ENCODE measurements at places on chromosomes 2 and 18. TPM values are rescaled to one million over a fixed set of nuclear protein-coding genes. Genes with fewer than 3 reads are reported as not detected.

DNA sequence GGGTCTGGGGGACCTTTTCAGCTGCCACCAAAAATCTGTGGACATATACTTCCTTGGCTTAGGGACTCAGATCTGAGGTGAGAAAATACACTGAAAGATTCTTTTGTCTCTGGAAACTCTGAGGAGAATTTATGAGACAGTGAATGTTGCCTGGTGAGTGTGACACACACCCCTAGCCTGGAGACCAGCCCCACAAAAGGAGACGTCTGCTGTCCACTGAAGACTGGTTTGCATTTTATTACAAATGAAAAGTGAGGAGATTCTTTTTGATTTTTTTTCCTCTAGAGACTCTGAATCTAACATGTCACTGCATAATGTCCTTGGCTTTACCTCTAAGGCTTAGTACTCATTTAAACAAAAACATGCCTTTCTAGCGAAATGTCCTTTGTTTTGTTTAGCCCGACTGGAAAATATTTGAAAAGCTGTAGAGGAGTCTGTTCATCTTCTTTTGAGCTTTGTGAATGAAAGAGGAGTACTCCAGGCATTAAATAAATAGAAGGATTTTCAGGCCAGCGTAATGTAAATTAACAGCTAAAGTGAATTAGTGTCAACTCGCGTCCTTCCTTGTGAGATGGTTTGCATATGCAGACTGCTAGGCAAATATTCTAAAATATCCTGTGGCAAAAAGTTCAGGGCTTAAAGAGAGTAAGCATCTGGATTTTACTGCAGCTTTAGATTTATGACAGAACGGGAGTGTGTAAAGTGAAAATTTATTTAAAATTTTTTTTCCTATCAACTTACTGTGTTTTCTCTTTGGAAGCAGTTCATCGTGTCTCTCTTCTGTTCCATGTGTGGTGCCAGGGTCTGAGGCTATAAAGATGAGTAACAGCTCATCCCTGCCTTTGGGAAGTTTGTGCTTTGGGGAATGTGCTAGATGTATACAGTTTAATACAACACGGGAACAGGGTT lies 125.4 kb downstream of the VWA3B start:
- no peak overlapping the region for H3K4me3 ChIP-seq
- H3K27me3 ChIP-seq = peaks cover 58% of the 10 kb centered on the region
- no peaks in the 10 kb centered on the region for H3K4me1 ChIP-seq
- no peaks in the 10 kb centered on the region for H3K36me3 ChIP-seq

DNA sequence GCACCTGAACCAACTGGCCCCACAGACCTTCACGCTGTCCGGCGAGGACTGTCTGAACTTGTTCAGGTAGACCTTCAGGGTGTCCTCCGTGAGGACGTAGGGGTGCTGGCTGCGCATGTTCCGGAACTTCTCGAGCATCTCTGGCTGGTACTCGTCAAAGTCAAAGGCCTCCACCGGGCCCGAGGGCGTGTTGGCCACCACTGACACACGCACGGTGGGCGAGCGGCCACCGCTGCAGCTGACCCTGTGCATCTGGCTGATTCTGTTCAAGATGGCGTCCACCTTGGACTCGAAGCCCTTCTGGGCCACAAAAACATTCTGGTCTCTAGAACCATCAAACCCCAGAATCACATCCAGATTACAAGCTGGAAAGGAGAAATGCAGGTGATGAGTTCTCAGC lies 48.3 kb downstream of the COL6A3 start:
- no peaks in the 10 kb centered on the region for H3K4me1 ChIP-seq
- DNase-seq = no peak
- peaks cover 7% of the 10 kb centered on the region for H3K27me3 ChIP-seq
- H3K27ac ChIP-seq = no peak overlapping the region
- H3K36me3 ChIP-seq = no peaks in the 10 kb centered on the region

DNA sequence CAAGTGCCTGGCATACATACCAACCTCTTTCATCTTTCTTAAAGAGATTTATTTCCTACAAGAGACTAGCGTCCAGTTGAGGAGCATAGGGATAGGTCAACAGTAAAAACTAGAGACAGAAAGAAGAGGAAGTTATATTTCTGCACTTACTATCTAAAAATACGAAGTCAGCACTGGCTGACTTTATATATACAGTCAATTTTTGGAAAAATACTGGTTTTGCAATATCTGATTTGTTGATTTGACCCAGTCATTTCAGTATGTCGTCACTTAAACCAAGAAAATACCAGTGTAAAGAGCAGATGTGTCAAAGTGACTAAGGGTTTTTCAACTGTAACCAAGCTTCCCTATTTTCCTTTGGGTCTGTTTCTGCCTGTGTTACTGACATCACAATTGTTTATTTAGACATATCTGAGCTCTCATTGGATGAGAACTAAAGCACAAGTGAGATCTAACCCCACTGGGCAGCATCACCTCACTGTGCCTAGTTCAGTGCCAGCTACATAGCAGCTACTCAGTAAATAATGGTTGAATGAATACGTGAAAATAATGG lies 23.0 kb downstream of the CYTIP start:
- H3K27me3 ChIP-seq = no peaks in the 10 kb centered on the region
- peaks cover 75% of the 10 kb centered on the region for H3K36me3 ChIP-seq
- peak overlapping the region; percentile 75 for H3K4me3 ChIP-seq
- peak overlapping the region; percentile 99 for H3K27ac ChIP-seq
- no peak for DNase-seq

DNA sequence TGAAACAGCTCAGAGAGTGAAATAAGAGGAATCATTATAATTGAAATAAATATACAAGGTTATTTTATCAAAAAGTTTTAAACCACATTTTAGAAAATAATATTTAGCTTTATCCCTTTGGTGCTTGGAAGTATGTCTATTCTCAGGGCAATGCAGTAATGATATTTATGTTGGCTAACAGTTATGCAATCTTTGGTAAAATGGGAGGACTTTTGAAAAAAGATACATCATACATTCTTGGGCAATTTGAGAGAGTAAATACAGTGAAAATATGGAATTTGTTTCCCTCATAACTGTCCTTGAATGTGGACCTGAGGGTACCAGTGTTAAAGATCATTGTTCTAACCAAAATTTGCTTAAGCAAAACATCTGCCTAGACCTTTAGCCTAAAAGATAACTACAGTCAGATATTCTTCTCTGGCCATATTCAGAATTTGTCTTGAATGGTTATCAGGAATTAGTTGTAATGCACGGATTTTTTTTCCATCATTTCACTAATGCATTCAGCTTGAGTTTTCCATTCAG lies 137.2 kb downstream of the LRRTM1 start:
- no peak for DNase-seq
- no peaks in the 10 kb centered on the region for H3K27me3 ChIP-seq
- peaks cover 5% of the 10 kb centered on the region for H3K36me3 ChIP-seq
- no peak overlapping the region for H3K27ac ChIP-seq
- H3K4me3 ChIP-seq = no peak overlapping the region
- no peaks in the 10 kb centered on the region for H3K4me1 ChIP-seq

DNA sequence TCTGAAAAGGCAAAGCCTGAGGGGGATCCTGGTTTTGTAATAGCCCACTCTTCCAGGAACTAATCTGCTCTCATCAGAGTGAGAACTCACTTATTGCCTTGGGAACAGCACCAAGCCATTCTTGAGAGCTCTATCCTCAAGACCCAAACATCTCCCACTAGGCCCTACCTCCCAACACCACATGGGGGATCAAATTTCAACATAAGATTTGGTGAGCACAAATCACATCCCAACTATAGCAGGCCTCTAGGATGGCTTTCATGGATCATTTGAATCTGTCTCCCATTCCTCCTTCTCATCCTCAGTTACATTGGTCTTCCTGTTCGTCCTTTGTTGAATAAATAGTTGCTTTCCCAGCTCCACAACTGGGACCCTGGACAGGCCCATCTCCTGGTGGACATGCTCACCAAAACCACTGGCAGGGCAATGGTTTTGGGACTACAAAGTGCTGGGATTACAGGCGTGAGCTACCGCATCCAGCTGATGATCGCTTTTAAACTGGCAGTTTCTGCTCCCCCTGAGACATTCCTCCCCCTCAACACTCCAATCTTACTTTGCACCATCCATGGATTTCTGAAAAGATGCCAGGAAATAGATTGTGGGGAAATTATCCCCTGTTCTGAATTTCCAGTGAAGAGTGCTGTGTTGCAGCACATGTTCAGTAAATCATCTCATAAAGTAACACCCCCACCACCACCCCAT lies 42.6 kb downstream of the MCFD2 start:
- no peak overlapping the region for H3K27ac ChIP-seq
- H3K4me3 ChIP-seq = no peak overlapping the region
- no peaks in the 10 kb centered on the region for H3K4me1 ChIP-seq

DNA sequence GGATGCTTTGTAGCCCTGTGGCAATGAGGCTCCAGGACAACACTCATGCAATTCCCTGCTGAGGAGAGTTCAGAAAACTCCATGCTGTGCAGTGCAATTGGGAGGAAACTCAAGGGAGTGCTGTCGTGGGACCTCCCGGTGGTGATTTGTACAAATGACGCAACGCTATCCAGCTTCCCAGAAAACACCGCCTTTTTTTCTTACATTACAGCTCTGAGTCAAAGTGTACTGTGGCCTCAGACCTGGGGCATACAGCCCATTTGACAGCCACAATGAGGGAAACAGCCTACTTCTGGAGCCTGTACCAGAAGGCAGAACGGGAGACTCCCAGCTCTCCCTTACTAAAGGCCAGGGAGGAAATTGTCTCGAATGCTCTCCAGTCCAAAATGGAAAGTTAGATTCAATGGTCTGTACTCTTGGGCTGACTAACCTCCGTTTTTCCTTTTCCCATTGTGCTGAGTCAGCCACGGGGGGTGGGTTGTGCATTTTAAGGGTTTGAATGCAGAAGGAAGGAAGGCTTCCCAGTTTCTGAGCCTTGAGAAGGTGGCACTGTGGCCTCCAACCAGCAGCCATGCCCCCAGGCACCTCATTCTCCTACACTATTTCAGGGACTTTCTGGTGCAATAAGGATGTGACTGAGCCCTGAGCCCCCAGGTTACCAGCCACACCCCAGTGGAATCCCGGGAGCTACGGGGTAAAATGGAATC lies 16.4 kb upstream of the CYP1B1 start:
- H3K4me1 ChIP-seq = peaks cover 6% of the 10 kb centered on the region
- H3K27me3 ChIP-seq = peaks cover 38% of the 10 kb centered on the region
- H3K4me3 ChIP-seq = peak overlapping the region; percentile 22
- no peak overlapping the region for H3K27ac ChIP-seq
- H3K36me3 ChIP-seq = no peaks in the 10 kb centered on the region
- DNase-seq = no peak

GRCh38 chr2:143217512-143218115 lies 88.4 kb downstream of the ARHGAP15 start:
- H3K27ac ChIP-seq = peak overlapping the region; percentile 48
- no peak for DNase-seq
- H3K4me3 ChIP-seq = no peak overlapping the region

DNA sequence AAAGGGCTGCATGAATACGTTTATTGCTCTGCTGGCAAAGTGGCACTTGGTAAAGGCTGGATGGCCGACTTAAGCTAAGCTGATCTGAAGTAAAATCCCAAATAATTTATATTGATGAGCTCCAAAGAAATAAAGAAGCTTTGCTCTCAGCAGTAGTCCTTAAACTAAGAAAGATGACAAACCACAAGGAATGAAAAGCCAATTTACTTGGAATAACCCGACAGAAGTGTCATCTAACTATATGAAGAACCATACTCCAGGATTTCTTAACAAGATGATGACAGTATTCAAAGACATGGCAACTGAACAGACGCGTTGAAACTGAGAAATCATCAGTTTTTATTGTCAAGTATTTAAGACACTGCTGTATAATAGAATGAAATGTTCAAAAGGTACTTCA lies 294.1 kb downstream of the PDE11A start:
- no peak for DNase-seq
- no peaks in the 10 kb centered on the region for H3K36me3 ChIP-seq
- H3K27me3 ChIP-seq = no peaks in the 10 kb centered on the region
- H3K4me3 ChIP-seq = no peak overlapping the region
- peaks cover 16% of the 10 kb centered on the region for H3K4me1 ChIP-seq
- H3K27ac ChIP-seq = no peak overlapping the region

CCDC121 gene
- not detected for total RNA-seq

TCF4 gene
- total RNA-seq = 6.1 TPM

GRCh38 chr2:99458529-99458928 lies 31.3 kb downstream of the REV1 start:
- H3K4me1 ChIP-seq = no peaks in the 10 kb centered on the region
- H3K27me3 ChIP-seq = no peaks in the 10 kb centered on the region
- H3K27ac ChIP-seq = no peak overlapping the region
- no peak overlapping the region for H3K4me3 ChIP-seq
- peaks cover 30% of the 10 kb centered on the region for H3K36me3 ChIP-seq
- no peak for DNase-seq

GRCh38 chr2:182977463-182977862 lies 60.8 kb downstream of the NCKAP1 start:
- H3K27ac ChIP-seq = no peak overlapping the region
- no peaks in the 10 kb centered on the region for H3K27me3 ChIP-seq
- no peak overlapping the region for H3K4me3 ChIP-seq
- no peaks in the 10 kb centered on the region for H3K36me3 ChIP-seq

DNA sequence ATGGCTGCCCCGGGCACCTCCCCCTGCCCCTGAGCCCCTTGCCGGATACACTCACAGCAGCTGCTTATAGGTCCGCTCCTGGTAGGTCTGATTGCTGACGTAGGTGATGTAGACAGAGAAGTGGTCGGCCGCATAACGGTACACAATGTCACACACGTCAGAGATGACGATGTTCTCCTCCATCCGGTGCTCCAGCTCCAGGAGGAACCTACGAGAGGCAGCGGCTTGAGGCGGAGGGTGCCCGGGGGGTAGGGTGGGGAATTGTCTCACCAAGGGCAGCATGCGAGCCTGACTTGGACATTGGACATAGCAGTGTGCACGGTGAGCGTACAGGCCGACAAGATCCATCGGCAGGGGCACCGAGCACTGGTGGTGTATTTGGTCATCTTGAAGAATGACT lies 22.8 kb downstream of the SNORC start:
- no peak overlapping the region for H3K4me3 ChIP-seq
- peaks cover 5% of the 10 kb centered on the region for H3K4me1 ChIP-seq
- H3K36me3 ChIP-seq = no peaks in the 10 kb centered on the region
- H3K27ac ChIP-seq = no peak overlapping the region
- peaks cover 14% of the 10 kb centered on the region for H3K27me3 ChIP-seq

DNA sequence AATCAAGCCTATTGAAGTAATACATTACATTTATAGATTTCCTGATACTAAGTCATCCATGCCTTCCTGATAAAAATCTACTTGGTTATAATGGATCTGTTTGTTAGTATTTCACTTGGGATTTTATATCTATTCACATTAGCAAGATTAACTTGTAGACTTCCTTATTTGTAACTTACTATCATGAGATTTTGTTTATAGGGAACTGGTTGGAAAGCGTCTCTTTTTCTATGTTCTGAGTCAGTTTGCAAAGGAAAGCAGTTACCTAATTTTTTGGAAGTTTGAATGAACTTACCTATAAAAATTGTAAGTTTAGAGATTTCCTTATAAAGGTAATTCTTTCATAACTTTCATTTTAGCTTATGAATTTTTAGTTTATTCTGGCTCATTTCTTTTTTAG lies 141.4 kb downstream of the SMAD7 start:
- H3K36me3 ChIP-seq = no peaks in the 10 kb centered on the region
- H3K4me3 ChIP-seq = no peak overlapping the region
- H3K27me3 ChIP-seq = no peaks in the 10 kb centered on the region
- H3K27ac ChIP-seq = no peak overlapping the region
